Activated naive CD4-positive, alpha-beta T cell (primary cell): ENCODE measurements at places on chromosomes 11 and 22.

DNA sequence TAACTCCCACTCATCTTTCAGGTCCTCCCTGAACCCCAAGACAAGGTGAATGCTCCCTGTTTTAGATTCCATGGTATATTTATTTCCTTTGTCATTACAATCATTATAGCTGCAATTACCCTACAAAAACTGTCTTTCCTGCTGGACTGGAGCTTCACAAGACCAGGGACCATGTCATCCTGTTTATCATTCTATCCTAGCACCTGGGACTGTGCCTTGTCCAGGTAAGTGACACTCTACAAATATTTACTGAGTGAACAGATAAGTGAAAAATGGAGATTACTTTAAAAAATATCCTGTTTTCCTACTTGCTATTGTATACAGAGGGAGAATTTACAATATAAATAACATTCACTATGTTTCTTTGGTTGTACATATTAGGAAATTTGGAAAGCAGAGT, 22.5 kb upstream of the ELF5 start:
- DNase-seq, result no peak

DNA sequence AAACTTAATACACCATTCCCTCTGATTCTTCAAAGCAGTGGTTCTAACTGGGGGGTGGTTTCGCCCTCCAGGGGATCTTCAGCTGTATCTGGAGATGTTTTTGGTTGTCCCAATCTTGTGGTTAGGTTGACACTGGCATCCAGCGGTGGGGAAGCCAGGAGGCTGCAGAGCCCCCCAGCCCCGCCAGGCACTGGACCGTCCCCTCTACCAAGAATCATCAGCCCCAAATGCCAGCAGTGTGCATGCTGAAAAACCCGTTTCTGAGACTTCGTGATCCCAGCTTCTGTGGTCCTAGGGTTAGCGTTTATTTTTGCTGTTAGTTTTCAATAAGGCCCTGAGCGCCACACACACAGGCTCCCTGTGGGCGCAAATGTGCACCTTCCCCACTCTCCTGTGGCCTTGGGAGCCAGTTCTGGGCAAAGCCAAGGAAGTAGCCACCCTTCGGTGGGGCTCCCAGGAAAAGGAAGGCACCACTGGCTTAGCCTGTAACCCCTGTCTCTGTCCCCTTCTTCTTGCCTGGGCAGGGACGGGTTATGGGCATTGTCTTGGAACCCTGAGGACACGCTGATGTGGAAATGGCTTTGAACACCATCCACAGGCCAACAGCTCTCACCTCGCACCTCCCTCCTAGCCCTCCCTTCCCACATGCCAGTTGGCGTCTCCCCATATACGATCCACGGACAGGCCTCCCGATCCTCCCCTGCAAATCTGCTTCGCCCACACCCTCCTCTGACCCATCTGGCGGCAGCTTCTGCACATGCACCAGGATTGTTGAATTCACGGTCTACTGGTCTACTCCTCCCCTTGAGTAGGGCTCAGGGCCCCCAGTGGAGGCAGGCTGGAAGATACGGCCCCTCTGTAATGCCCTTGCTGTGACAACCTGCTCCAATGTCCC, 71.4 kb upstream of the CCND1 start:
- no peak for DNase-seq

DNA sequence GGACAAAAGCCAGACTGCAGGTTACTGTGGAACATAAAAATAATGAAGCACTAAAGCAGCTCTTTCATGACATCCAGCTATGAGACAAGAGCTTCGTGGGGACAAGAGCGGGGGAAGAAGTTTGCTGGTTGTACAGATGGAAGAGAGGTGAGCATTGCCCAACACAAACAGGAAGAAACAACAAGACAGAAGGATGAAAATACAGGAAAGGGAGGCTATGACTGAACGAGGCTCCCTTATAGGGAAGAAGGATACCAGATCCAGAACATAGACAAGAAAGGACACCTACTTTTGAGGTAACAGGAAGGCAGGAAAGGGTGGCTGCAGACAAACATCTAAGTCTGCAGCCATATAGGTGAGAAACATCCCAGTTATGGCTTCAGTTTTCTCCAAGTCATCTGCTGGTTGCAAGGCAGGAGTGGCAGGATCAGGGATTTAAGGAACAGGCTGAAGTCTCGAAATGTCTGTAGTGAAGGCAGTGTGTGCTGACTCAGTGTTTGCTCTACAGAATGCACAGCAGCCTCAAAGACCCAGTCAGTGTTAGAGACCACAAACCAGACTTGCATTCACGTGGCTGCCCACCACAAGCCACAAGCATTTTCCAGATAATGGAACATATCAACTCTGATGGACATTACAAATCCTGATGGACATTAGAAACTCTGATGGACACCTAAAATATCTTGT, 1.9 kb downstream of the CLTCL1 start:
- DNase-seq, result no peak

- no peak for DNase-seq
Observed at GRCh38 chr11:134425816-134426536, 13.9 kb upstream of the B3GAT1 start.

DNA sequence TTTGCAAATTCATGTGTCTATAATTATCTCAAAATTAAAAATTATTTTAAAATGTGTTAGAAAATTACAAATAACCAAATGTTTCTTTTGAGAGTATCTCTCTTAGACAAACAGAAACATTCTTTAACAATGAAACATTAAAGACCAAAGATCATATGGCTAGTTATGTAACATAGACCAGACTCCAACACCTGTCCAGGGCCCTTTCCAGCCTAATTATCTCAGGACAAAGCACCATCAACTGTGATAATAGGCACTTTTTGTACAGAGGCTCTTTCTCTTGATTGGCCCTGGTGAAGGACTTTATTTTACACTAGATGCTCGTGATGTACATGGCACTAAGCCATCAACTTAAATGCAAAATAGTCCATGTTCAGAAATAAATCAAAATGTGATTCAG, 5.0 kb upstream of the PLEKHA7 start:
- DNase-seq, result no peak

DNA sequence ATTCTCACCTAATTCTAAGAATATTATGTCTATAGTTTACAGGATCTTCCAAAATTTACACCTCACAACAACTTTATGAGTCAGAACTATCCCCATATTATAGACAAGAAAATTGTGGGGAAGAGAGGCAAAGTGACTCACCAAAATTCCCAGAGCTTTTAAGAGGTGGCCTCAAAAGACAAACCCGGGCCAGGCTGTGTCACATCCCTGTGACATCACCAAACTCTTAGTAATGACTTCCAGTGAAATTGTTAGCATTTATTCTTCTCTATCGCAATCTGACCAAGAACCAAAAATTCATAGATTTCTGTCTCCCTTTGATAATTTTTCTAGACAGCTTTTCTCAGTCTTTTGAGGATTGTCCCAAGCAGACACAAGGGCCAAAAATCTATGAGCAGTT, 134.3 kb downstream of the SNX19 start:
- DNase-seq, result no peak

- no peak for DNase-seq
Observed at GRCh38 chr11:121240650-121241303, 51.8 kb upstream of the SC5D start.

- DNase-seq, result no peak
Observed at GRCh38 chr11:30143098-30143705, 87.6 kb upstream of the FSHB start.

DNA sequence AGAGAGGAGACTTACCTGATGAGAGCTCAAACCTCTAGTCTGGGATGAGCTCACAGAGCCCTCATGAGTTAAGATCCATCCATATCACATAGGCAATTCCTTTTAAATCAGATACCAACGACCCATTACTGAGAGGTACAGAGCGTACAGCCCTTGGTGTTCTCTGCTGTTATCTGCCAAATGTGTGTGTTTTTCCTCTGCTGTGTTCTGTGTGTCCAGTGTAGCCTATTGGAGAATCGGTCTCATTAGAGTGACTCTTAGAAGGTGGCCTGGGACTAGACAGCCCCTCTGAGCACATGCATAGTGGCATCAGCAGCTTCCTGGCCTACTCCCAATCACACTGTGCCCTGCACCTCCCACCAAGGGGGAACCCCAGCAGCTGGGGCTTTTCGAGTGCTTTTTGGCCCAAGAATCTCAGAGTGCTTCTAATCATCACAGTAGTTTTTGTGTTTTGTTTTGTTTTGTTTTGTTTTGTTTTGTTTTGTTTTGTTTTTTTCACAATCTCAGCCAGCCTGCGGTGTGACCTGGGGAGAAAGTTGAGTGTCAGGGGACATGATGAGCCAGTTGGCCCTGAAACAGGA, 25.4 kb downstream of the TP53AIP1 start:
- no peak for DNase-seq

- DNase-seq, result no peak
Observed at GRCh38 chr11:19349340-19350025, 108.7 kb upstream of the E2F8 start.

DNA sequence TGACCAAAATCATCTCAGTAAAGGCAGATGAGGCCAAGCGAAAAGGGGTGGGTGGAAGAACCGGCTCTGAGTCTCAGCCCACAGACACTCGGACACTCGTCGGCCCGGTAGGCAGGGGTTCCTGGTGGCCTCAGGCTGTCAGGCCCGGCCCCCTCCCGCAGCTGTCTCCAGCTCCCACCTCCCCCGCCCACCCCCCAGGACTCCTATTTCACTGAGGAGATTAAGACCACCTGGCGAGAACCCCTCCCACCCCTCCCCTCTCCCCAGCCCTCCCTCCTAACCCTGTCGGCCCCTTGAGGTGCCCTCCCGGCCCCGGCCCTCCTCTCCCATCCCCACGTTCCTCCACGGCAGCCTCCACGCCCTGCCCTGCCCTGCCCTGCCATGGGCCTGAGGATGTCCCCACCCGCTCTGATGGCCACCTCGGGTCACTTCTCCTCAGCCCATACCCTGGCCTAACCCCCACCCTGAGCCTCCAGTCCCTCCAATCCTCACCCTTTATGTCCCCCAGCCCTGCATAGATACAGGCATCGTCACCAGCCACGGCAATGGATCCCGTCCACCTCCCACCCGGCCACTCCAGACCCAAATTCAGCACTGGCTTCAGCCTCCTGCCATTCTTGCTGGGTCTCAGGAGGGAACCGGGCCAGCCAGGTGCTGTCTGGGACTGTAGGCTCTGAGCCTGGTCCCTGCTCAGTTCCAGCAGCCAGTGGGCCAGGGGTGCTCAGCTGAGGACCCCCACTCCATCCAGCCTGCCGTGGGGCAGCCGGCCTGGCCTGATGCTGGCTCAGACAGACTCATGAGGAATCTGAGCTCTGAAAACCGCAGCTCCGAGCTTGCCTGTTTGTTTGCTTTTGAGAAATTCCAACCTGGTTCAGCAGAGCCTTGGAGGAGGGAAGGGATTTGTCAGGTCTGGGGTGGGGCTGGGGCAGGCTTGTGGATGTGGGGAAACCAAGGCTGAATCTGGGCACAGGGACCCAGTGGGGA, 9.8 kb upstream of the TBX1 start:
- no peak for DNase-seq
